ENCODE measurements at places on chromosomes 2 and 18. TPM values are rescaled to one million over a fixed set of nuclear protein-coding genes. Genes with fewer than 3 reads are reported as not detected.

- no peak for DNase-seq
Measured at GRCh38 chr2:21633466-21633865, 509.7 kb downstream of the TDRD15 start.

DNA sequence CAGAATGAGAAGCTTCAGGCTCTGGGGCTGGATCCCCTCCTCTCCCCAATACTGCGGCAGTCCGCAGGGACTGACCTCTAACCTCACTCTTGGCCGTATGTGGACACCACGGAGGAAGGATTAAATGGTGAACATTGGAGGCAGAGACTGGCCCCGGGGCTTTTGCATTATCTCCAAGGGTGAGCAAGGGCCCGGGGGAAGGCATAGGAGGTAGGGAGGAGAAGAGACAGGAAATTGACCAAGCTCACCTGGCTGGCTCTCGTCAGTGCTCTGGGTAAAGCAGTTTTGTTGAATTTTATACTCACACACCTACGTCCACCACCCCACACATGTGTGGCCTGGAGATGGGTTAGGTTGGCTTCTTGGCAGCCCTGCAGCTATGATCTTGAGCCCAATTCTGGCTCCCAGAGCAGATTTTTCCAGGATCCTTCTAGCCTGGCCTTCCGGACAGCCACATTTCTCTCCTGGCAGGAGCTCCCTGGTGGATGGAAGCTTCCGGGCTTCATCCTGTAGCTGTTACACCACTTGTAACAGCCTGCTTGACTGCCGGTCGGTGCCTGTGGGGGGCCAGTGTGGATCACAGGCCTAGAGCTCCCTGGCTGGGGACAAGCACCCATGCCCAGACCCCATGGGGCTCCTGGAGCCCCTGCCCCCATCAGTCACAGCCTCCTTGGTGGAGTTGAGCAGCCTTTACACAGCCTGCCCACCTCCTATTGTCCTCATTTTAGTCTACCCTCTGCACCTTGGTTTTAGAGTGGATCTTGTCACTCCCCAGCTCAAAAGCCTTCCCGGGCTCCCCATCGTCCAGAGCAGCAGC, 7.6 kb downstream of the ITM2C start:
- peak; percentile 38 for DNase-seq

- DNase-seq: no peak
Measured at GRCh38 chr2:237120916-237121315, 35.2 kb downstream of the COPS8 start.

The CKAP2L gene
- total RNA-seq: 1.2 TPM

Data from ureter (tissue), 1 donor.